Ovary (tissue), 10 donors: ENCODE measurements at places on chromosomes 5 and 9.

DNA sequence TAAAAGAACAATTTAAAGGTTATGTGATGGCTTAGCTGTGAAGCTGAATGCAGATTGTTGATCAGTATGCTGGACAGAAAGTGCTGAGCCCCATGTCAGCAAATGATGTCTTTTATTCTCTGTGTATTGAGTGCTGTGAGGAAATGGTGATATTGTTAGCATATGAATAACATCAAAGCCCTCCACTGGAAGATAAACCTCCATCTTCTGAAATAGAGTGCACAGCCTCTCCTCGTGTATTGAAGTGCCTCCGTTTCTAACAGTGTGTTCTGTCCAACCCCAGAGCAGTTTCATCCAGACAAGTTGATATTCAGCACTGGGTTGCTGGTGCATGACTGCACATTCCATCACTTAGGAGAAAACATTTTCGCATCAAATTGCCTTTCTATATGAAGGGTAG, 242.9 kb downstream of the CSNK1G3 start:
- H3K27me3 ChIP-seq: no peaks in the 10 kb centered on the region
- H3K4me1 ChIP-seq: no peaks in the 10 kb centered on the region
- DNase-seq: no peak
- no peak overlapping the region for H3K27ac ChIP-seq

DNA sequence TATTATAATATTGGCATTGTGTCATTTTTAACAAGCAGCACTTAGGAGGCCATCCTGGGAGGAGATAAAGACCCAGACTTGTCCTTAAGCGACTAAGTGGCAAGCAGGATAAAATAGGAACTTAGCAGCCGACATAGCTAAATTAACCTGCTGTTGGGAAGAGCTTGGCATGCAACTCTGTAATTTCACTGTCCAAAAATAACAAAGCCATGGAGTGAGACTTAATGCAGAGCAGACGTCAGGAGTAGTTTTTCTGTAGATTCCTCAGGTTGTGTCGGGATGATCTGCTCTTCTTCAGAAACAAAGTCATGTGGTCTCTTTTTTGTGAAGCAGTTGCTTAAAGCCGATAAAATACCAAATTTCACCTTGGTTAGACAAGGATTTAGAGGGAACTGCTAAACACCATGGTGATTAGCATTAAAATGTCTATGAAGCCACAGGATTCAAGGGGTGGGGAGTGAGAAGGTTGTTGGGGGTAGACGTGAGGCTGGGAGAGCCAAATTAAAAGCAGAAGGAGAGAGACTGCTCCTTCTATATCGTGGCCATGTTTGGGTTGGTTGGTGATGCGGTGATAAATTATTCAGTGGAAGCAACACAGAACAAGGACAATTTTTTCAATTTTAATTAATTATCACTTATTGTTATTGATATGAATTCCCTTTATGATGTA, 303.0 kb downstream of the CSNK1G3 start:
- H3K4me3 ChIP-seq: no peak overlapping the region
- H3K36me3 ChIP-seq: no peaks in the 10 kb centered on the region

DNA sequence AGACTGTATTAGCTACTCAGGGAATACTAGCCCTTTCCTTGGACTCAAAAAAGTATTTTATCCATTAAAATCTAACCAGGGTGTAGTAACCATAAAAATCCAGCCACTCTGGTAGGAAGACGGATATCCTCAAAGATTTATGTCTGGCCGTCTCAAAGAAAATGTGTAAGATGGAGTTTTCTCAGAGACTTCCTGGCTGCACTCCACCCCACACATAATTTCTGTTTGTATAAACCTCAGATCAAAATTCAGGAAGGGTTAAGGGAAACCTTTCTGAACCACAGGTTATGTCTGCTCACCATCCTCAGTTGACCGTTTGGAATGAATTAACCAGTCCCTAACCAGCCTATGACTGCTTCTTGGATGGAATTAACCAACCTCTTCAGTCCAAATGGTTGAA, 13.8 kb upstream of the SMIM23 start:
- H3K36me3 ChIP-seq: no peaks in the 10 kb centered on the region
- no peaks in the 10 kb centered on the region for H3K4me1 ChIP-seq
- H3K4me3 ChIP-seq: no peak overlapping the region
- no peak overlapping the region for H3K27ac ChIP-seq

- no peaks in the 10 kb centered on the region for H3K36me3 ChIP-seq
- H3K27ac ChIP-seq: no peak overlapping the region
- H3K4me1 ChIP-seq: no peaks in the 10 kb centered on the region
- H3K27me3 ChIP-seq: no peaks in the 10 kb centered on the region
- DNase-seq: no peak
These were observed 26.0 kb upstream of the GNA14 start for GRCh38 chr9:77673941-77674791.

GRCh38 chr5:145996135-145996534, 59.8 kb downstream of the SH3RF2 start:
- no peaks in the 10 kb centered on the region for H3K27me3 ChIP-seq
- no peak for DNase-seq
- no peaks in the 10 kb centered on the region for H3K4me1 ChIP-seq
- H3K36me3 ChIP-seq: no peaks in the 10 kb centered on the region
- no peak overlapping the region for H3K27ac ChIP-seq

DNA sequence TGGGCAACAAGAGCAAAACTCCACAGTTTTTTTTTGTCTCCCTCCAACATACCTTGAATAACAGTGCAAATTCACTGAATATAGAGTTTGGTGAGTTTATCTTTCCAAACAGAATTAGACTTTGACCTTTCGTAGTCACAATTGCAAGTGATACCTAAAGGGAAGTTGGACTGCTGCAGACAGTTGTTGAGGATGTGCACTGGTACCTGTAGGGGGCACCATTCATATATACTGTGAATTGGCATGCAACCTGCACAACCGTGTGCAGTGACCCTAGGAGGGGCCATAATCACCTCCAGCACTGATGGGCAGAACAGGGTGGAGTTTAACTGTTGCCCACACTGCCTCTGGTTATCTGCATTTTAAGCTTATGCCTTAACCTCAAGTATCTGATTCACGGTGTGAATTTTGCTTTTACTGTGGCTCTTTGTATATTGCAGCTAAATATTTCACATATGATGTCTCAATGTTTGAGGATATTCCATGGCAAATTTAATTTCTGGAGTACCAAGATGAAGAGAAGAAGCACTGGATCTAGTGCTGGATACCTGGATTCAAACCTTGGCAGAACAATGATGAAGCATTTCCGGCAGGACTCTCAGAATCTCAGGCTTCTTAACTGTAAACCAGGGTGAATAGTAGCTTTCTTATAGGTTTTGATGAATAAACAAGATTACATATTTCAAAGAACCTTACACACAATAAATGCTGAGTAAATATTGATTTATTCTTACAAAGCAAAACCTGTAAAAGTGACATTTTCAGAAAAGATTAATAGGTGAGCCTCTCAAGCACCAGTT, 144.3 kb downstream of the ACTBL2 start:
- no peaks in the 10 kb centered on the region for H3K27me3 ChIP-seq
- H3K36me3 ChIP-seq: no peaks in the 10 kb centered on the region
- no peak for DNase-seq
- no peaks in the 10 kb centered on the region for H3K4me1 ChIP-seq
- H3K27ac ChIP-seq: no peak overlapping the region

GRCh38 chr5:107669096-107670031, 1.4 kb downstream of the EFNA5 start:
- peak overlapping the region; percentile 46 for H3K4me3 ChIP-seq
- no peaks in the 10 kb centered on the region for H3K27me3 ChIP-seq
- H3K27ac ChIP-seq: no peak overlapping the region
- H3K36me3 ChIP-seq: no peaks in the 10 kb centered on the region
- peak; percentile 52 for DNase-seq
- no peaks in the 10 kb centered on the region for H3K4me1 ChIP-seq

DNA sequence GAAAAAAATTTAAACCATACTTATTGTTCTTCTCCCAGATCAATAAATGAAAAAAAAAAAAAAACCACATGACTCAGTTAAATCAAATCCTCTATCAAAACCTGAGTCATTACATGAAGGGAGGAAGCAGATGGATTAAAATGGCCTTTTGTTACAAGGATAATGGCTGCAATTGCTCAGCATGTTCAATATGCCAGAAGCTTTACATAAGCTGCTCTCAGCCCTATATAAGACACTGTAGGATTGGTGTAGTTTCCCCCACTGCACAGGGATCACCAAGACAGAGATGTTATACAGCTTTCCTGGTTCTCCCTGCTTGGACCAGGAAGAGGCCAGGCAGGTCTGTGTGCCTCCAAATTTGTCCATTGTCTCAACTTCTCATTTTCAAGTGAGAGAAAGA, 101.6 kb upstream of the MAP1B start:
- H3K36me3 ChIP-seq: no peaks in the 10 kb centered on the region
- no peak for DNase-seq

DNA sequence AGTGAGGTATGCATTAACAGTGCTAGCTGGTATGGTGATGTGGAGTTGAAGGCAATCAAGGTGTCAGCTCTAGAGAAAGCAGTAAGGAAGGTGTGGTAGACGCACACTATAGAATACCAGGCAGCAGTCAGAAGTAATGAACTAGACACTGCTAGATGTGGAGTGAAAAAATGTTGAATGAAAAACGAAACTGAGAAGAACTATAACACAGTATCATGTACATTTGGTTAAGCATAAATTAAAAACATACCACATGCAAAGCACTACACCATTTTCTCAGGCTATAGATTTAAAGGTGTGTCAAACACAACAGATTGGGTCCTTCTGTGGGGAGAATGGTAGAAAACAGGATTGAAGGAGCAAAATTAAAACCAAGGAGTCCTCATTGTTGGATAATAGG, 15.4 kb downstream of the ZNF622 start:
- H3K36me3 ChIP-seq: no peaks in the 10 kb centered on the region
- DNase-seq: no peak

GRCh38 chr5:54837981-54838380, 147.4 kb downstream of the ESM1 start:
- no peak for DNase-seq
- H3K27ac ChIP-seq: no peak overlapping the region
- H3K27me3 ChIP-seq: no peaks in the 10 kb centered on the region
- H3K4me3 ChIP-seq: no peak overlapping the region
- H3K36me3 ChIP-seq: no peaks in the 10 kb centered on the region

DNA sequence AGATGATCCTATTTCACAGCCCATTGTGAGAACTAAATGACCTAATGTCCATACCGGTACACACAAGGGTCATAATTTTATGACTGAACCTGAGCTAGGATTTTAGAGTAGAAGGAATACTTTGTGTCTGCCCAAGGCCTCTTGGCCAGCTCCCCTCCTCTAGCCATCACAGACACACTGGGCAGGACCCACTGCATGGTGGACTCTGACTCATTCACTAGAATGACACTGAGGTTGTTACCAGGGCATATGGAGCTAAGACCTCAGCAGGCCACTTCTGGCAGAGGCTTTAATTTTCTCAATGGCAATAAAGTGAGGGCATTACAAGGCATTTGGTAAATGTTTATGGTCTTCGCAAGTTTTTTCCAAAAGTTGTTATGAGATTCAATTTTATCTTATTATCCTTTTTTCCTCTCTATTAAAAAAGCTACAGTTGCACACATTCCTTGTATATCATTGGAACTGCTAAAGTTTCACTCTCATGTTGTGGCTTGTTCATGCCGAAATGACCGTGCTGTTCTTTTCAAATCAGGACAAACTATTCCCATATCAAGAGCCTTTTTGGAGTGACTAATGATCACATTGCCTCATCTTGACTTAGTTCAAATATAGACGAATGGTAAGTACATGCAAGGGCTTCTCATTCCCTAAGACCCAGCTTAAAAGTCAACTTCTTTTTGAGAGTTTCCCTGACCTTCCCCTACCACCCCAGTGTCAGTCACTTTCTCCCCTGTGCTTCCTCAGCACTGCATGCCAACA, 595.7 kb downstream of the ACTL7B start:
- DNase-seq: no peak
- no peak overlapping the region for H3K27ac ChIP-seq
- H3K36me3 ChIP-seq: no peaks in the 10 kb centered on the region
- no peaks in the 10 kb centered on the region for H3K27me3 ChIP-seq

DNA sequence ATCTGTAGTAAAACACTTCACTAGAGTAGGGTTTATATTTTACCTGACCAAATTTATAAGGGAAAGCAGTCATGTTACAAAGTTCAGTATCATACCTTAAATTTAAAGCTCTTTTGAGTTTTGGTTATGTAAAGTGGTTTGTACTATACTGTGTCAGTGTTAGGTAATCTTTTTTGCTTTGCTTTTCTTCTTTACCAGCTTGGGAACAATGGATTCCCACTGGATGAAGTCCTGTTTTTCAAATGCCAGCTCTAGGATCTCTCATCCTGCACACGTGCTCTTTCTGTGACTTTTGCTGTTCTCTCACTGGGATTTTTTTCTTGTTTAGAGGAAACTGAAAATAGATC, 15.9 kb downstream of the CYSTM1 start:
- H3K4me3 ChIP-seq: no peak overlapping the region
- no peaks in the 10 kb centered on the region for H3K4me1 ChIP-seq
- H3K27ac ChIP-seq: no peak overlapping the region
- no peaks in the 10 kb centered on the region for H3K27me3 ChIP-seq
- DNase-seq: no peak

- H3K27me3 ChIP-seq: no peaks in the 10 kb centered on the region
- H3K36me3 ChIP-seq: no peaks in the 10 kb centered on the region
- no peak overlapping the region for H3K4me3 ChIP-seq
- DNase-seq: no peak
These were observed 3.2 kb upstream of the DBN1 start for GRCh38 chr5:177476531-177477233.

DNA sequence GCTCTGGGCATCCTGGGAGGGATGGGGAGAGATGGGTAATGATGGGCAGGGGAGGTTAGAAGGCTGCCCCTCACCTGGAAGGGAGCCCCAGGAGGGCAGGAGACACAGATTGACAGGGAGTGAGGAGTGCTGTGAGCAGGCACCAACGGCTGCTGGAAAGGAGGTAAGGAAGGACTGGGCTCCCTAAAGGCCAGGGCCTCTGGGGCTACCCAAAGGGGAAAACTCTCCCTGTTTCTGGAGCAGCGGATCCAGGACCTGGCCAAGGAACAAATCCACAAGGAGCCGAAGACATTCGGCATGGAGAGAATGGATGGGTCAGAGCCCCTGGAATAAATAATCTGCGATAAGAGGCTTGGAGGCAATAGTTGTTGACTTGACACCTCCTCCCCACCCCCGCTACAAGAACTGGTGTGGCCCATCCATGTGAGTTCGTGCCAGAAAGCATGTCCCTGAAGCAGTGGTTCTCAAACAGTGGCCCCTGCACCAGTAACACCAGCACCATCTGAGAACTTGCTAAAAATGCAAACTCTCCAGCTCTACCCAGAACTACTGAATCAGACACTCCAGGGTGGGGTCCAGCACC, 208.3 kb downstream of the GABBR2 start:
- no peak for DNase-seq
- no peak overlapping the region for H3K4me3 ChIP-seq
- H3K27me3 ChIP-seq: no peaks in the 10 kb centered on the region
- H3K27ac ChIP-seq: no peak overlapping the region
